ENCODE measurements at places on chromosomes 3 and 15.
A peak's percentile ranks its signal among the peaks of the same experiment; 100 is the strongest.

DNA sequence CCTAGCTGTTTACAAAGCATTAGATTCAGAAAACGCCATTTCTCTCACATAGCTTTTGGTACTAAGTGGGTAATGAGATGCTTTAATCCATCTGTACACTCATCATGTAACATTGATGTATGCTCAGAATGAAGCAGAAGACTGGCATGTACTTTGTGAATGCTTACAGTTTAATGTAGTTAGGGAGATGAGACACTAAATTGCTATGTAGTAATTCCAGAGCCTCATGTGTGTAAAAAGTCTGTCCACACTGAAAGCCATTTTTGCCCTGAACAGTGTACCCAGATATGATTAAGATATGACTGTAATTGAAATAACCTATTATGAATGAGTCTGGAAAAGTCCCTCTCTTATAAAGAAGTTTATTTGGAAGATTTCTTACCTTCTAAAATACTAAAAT is 66.5 kb downstream of the ARMC8 start:
- no peak for DNase-seq

GRCh38 chr3:181752202-181752671 is 40.5 kb downstream of the SOX2 start:
- no peak for DNase-seq

GRCh38 chr15:45254405-45254804 is 2.4 kb downstream of the SLC28A2 start:
- no peak for DNase-seq

DNA sequence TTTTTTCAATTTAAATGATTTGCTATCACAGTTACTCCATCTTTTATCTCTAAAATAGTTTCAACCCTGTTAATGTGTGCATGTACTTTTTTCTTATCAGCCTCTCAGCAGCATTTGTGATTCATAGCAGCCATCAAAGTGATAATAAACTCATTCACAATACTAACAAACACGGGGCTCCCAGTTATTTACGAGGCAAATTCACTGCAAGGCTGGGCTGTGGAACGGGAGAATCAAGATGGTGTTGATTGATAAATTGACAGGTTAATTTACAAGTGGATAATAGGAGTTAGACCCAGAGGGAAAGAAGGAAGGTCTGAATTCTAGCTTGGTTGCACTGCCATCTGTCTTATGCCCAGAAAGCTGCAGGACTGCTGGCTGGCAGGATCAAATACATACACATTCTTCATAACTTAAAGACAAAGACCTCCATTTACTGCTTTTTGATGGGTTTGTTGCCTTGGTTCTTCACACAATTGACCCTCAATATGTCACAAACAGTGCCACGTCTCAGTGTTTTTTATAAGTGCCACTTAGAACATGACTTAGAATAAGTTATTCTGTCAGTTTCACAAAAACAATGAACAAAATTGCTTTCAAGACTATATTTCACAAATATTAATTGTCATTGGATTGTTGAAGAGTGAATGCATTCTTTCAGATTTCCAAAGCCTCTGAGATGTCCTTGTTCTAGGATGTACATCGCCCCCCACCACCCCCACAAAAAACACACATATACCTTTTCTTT is 562.8 kb downstream of the NR2F2 start:
- no peak for DNase-seq

- peak; percentile 19 for DNase-seq
Measured at GRCh38 chr15:80693682-80694610, 1.2 kb upstream of the ABHD17C start.

DNA sequence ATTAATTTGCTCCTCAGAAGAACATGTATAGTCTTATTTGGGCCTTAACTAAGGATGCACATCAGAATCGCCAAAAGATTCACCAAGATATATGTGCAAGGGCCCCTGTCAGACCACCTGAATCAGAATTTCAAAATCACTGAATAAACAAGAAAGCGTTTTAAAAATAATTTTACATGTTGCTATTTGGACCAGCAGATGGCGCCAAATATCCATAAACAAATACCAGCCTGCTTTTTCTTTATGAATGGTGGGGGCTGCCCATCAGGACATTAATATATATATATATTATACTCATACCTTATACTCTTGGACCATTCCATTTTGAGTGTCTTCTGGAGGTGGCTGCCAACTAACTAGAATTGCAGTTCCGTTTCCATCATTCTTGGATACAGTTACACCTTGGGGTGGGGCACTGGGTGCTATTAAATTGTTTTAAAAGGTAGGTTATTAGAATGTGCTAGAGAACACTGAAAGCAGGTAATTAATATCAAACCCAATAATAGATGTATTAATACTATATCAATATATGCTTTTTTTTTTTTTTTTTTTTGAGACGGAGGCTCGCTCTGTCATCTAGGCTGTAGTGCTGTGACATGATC is 1108.3 kb downstream of the ROBO1 start:
- DNase-seq, result no peak

DNA sequence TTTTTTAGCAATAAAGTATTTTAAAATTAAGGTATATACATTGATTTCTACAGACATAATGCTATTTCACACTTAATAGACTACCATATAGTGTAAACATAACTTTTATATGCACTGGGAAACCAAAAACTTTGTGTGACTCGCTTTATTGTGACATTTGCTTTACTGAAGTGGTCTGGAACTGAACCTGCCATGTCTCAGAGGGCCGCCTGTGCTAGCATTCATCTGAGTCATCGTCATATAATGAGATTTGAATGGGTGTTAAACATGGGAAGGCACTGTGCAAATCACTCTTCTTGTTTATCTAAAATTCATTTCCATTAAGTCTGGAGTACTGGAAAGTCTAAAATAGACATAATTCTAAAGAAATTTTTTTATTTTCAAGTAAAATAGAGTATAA is 12.9 kb downstream of the EIF2AK4 start:
- DNase-seq, result no peak

DNA sequence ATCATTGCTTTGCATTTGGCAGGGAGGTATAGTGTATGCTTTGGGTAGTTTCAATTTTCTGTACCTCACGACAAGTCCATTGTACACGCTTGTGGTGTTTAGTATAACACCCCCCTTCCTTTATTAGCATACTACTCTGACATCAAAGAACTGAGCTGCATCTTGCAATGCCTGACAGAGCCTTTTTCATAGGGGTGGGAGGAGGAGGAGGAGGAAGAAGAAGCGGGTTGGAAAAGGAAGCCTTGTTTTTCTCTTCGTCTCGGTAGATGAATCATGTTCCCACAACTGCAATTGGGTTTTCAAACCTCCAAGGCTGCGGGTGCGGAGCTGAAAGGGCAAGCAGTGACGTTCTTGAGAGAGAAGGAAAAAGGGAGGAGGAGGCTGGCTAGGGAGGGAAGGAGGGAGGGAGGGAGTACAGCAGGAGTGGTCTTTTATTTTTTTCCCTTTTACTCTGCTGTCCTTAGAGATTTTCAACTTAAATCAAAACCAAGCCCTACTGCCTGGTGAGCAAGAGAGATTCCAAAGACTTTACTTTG is 175.7 kb downstream of the KLHL25 start:
- DNase-seq, result peak; percentile 44

- no peak for DNase-seq
Measured at GRCh38 chr3:70067860-70068521, 68.5 kb downstream of the SAMMSON start.

- no peak for DNase-seq
Measured at GRCh38 chr15:45486317-45486716, 36.2 kb downstream of the SLC30A4 start.

DNA sequence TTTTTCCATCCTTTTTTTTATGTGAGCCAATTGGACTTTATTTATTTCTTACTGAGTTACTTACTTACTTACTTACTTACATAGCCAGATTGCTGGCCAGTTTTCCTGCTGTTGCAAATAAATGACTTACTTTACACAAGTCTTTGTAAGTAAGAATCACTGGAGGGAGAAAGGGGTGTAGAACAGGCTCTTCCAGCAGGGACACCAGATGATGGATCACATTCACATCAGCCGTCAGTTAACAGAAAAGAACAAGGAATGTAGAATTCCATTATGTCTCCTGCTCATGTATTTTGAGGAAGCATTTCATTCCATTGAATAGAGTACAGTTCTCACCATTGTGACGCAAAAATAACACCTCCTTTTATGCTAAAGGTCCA is 188.6 kb downstream of the FNDC3B start:
- DNase-seq, result no peak

DNA sequence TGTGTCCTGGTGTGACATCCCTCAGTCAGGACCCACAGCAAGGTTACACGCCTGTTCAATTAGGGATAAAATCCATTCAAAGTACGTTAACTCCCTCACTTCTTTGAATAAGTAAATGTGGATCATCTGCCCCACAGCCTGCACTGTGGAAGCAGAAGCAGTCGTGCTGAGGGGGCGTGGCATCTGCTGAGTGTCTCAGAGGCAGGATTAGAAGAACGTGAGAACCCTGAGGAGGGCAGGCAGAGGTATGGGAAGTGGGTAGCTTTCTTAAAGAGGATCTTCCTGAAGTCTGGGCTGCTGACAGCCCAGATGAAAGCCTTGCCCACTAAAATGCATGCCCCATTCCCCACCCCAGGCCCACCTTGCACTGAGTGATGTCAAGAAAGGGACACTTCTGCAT is 28.5 kb downstream of the CRABP1 start:
- DNase-seq, result no peak

DNA sequence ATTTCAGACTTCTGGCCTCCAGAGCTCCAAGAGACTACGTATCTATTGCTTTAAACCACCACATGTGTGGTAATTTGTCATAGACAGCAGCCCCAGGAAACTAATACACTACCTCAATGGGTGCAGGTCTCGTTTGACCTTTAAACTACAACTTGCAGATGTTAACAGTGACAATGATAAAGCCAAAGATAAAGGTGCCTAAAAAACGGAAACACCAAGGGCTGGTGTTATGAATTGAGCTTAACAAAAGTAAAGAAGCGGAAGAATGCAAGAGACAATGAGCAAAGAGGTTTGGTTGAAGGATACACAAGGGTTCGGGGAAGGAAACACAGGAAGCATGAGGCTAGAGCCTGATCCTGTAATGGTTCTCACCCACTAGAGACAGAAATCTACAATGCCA is 50.8 kb downstream of the RFTN1 start:
- no peak for DNase-seq

DNA sequence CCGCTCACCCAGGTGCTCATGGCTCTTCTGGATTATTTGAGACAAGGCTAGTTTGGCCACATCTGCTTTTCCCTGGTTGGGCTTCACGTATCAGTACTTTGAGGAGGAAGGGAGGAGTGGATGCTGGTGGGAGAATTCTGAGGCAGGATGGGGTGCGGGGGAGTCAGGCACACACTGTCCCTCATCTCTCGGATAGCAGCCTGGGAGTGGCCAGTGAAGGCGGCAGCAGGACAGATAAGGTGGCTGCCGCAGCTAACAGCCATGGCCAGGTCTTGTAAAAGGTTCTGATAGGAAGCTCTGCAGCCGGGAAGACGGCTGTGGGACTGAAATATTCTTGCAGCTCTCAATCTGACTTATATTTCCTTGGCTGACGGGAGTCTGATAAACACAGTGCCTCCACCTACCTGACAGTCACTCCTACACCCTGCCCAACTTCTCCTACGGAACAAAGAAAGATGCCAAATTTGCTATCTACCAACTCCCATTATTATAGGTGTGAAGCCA is 87.3 kb downstream of the MESD start:
- no peak for DNase-seq

- DNase-seq, result peak; percentile 15
Measured at GRCh38 chr3:16504242-16504641, 9.3 kb downstream of the RFTN1 start.

- no peak for DNase-seq
Measured at GRCh38 chr15:84034578-84035398, 200.8 kb upstream of the GOLGA6L4 start.

GRCh38 chr3:13072239-13072599 is 1.0 kb downstream of the IQSEC1 start:
- DNase-seq, result peak; percentile 39

DNA sequence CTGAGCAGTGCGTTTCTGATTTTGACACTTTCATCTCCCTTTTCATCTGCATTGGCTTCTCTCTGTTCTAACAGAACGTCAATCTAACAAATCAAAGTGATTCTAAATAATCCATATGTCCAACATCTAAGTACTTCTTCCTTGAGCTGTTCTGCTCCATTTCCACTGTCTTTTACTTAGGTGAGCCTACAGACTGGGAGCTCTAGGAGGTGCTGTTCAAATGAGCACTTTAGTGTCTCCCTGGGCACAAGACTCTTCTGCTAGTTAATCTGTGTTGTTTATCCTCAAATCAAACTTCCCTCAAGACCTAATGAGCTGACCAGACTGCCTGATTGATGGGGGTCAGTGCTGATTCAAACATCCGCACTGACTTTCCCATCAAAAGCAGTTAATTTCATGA is 408.1 kb downstream of the WDR72 start:
- DNase-seq, result no peak

DNA sequence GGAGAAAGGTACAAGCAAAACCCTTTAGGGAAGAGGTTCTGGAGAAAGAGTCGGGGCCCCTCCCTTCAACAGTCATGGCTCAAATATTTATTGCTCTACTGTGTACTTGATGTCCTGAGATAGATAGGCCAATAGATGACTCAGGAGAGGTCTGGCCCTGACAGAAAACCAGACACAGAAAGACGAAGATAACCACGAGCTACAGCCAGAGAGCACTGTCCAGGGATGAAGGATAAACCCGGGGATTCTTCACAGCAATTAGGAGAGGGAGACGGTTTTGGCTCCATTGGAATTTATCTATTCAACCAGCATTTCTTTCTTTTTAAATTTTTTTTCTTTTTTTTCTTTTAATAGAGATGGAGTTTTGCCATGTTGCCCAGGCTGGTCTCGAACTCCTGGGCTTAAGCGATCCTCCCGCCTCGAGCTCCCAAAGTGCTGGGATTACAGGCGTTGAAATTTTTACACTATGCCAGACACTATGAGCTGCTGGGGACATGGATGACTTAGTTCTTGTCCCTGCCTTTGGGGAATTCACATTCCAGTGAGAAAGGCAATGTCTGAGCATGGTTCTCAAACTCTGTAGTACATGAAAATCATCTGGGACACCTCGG is 4.6 kb upstream of the CIDEC start:
- DNase-seq, result no peak

DNA sequence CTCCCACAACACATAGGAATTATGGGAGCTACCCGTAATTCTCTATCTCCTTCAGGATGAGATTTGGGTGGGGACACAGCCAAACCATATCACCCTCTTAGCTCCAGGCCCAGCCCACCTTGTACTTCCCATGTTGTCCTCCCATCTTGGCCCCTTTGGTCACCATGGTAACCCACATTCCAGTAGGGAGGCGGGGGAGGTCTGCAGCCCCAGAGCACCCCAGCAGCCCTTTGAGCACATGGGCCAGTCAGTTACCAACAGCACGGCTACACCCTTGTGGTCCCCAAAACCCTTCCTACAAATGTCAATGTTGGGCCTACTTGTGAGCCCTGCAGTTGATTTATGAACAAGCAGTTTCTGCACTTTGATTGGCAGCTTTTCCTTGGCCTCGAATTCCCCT is 84.5 kb downstream of the LRRK1 start:
- DNase-seq, result no peak

- no peak for DNase-seq
Measured at GRCh38 chr15:86183596-86184491, 104.2 kb downstream of the AGBL1 start.

- no peak for DNase-seq
Measured at GRCh38 chr3:81789691-81790090, 28.2 kb upstream of the GBE1 start.

GRCh38 chr3:113514265-113514769 is 639 bp downstream of the SPICE1 start:
- no peak for DNase-seq

All from CD4-positive, alpha-beta T cell treated with Interferon alpha-2 for 1 hour (primary cell).